HAP-1 (cell line): ENCODE measurements at places on chromosomes 3 and 15.

DNA sequence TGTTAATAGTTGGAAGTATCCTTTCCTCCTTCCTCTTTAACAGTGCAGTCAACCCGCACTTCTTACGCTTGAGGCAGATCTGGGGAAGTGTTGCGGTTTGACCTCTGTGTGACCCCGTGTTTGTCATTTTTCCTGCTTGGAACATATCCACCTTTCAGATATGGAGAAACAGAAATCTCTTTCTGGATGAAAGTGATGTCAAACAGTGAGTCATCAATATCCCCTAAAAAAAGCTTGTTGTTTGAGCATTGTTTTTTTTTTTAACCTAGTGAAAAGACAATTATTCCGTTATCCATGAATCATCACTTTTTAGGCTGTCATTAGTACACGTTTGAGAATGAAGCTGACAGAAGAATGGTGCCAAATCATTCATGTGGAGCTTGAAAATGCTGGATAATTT is 293.7 kb downstream of the ARPP21 start:
- no peak for DNase-seq

DNA sequence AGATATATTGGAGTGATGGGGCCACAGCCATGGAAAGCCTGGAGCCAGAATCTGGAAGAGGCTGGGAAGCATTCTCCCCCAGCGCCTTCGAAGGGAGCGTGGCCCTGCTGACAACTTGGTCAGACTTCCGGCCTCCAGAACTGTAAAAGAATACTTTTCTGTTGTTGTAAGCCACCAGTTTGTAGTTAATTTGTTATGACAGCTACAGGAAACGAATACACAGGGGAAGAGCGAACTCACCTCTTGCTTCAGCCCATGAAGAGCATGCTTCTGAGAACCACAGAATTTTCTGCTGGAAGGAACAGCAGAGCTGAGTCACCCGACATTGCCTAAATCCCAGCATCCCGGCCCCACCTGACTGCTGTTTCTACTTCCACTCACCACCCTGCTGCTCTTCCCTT is 501.7 kb downstream of the SHQ1 start:
- DNase-seq: no peak

GRCh38 chr3:153749070-153749610 is 372.1 kb upstream of the ARHGEF26 start:
- no peak for DNase-seq

GRCh38 chr3:22928216-22929110 is 274.7 kb upstream of the UBE2E2 start:
- DNase-seq: no peak

DNA sequence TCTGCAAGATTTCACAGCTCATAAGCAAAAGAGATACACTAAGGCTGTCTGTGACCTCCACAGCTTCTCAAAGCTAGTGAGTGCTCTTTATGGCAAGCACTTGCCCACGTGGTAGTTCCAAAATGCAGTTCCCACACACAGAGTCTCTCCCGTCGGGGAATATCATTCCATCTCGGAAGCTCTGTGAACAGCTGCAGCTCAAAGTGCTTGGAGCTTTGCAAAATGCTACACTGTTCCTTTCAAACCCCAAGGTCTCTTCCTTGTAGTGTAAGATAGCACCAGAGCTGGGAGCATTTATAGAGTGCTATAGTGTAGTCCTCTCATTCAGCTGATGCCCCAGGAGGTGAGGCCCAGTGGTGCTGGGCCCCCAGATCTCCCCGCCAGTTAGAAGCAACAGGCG is 36.1 kb downstream of the ST6GAL1 start:
- DNase-seq: no peak

DNA sequence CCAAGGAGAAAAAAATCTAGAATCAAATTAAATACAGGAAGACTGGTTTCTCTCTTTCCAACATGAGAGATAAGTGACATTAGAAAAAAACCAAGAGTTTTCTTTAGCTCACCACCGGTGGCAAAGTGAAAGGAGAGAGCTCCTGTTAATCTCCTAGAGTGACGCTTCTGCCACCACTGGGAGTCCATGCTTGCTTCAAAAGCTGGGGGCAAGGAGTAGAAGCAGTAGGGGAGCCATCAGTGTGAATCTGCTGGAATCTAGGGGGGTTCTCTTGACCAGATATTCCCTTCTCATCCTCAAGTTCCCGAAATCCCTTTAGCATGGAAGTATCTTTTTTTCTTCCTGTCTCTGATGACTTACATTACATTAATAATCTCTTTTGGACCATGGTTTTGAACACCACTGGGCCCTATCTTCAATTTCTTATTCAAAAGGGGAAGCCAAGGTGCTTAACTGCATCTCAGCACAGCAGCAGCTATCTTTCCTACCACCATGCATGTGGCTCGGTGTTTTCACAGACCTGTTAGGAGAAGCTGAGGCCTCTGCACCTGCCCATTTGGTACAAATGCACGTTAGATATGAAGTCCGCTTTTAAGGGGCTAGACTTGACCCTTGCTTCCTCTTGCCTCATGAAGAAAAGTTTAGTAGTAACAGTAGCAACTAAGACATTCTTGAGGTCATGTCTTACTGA is 6.6 kb upstream of the ICE2 start:
- no peak for DNase-seq

- DNase-seq: no peak
Measured at GRCh38 chr3:172564499-172564898, 41.3 kb upstream of the TNFSF10 start.

DNA sequence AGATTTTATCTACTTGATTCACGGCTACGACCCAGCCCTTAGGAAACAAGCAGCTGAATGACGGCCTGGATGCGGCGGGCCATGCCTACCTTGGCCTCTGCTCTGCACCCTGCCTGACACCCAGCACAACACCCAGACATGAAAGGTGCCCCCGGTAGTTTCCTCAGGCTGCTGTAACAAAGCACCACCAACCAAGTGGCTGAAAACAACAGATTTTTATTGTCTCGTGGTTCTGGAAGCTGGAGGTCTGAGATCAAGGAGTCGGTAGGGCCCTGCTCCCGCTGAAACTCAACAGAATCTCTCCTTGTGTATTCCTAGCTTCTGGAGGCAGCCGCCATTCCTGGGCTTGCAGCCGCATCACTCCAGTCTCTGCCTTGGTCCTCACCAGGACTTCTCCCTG is 111.7 kb downstream of the ADCY5 start:
- DNase-seq: no peak

DNA sequence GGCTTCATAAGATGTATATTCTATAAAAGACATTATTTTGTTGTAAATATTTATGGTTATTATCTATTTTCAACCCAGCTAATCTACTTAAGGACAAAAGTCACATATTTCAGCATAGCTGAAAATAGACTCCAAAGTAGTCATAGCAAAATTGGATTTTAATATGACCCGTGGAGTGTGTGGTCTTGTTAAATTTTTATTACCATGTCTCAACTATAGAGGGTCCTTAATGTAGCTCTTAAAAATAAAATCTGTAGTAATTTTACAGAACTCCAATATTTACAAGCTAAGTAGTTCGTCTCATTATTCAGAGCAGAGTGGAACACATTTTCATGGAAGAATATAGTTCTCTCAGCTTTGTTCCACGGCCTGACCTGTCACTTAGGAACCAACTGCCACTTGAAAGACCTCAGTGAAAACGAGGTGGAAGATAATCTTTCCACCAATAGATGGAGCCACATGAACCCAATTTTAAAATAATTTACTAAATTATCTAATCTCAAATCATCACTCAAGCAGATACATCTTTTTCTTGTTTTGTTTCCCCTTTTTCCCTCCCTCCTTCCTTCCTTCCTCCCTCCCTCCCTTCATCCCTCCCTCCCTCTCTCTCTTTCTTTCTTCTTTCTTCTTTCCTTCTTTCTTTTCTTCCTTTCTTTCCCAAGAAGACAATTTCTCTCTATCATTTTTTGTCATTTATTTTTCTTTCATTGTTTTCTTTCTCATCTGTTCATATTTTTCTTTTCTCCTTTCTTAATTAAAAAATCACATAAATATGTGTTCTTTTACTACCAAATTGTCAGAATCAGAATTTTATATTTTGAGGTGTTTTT is 97.2 kb downstream of the CLDN1 start:
- DNase-seq: no peak

- no peak for DNase-seq
Measured at GRCh38 chr15:83115831-83116565, 8.6 kb downstream of the TM6SF1 start.

DNA sequence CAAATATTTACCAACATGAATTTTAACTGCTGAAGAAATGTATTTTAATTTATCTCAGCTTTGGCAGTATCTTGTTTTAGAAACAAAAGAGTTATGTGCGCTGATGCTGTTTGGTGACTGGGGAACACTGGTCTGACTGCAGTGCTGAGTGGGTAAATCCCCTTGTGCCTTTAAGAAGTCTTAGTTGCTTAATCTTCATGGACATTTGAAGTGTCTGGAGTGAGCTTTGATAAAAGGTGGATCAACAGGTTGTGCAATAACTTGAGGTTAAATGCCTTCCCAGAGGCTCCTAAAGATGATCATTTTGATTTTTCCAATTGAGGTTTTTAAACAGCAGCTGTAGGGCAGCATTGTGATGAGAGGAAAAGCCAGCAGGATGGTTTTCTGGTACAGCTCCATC is 68.7 kb downstream of the TP63 start:
- no peak for DNase-seq
